ENCODE measurements at places on chromosomes 12 and 14. TPM values are rescaled to one million over a fixed set of nuclear protein-coding genes. Genes with fewer than 3 reads are reported as not detected.

DNA sequence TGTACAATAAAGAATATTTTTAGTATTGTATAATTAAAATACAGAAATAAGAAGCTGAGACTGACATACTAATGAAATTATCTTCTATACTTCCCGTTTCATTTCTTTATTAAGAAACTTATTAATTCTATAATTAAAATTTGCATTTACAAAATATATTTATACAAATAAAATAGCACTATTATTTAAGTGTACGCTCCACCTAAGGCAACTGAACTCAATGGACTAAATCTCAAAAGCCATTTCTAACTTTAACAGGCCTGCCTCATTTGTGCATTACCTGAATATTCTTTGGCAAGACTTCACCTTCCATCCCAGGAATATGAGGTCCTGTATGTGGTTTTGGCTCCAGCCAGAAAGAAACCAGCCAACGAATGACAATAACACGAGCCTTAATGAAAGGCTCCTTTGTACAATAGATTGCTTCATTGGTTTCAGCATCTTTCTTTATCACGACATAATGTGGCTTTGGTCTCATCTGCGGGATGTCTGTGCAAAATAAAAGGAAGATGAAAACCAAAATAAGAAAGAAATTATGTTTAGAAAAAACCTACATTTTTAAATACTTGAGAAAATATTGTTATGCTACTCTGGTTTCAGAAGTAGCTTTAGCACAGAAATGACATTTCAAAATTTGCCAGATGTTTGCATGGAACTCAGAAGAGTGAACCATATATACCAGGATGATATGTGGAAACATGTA, 58.7 kb downstream of the RALGAPA1 start:
- no peak for DNase-seq

GRCh38 chr14:51019089-51019488, 74.8 kb upstream of the PYGL start:
- no peak for DNase-seq

DNA sequence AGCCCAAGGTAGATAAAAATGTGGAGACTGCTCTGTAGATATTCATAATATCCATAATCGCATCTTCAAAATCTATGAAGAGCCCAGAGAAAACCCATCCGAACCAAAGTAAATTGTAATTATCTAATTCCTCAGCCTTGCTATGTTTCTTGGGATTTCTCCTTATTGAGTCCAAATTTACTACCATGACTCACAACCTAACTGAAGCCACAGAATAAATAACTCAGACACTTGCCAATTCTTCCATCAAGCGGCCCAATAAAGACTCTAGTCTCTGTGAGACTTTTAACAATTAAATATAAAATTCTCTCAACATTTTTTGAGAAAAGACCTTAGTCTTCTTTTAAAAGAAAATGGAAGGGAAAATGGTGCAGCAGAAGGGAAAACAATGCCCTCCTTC, 409.8 kb downstream of the DAD1 start:
- no peak for DNase-seq

- no peak for DNase-seq
Measured at GRCh38 chr12:23525450-23526072, 423.9 kb downstream of the SOX5 start.

DNA sequence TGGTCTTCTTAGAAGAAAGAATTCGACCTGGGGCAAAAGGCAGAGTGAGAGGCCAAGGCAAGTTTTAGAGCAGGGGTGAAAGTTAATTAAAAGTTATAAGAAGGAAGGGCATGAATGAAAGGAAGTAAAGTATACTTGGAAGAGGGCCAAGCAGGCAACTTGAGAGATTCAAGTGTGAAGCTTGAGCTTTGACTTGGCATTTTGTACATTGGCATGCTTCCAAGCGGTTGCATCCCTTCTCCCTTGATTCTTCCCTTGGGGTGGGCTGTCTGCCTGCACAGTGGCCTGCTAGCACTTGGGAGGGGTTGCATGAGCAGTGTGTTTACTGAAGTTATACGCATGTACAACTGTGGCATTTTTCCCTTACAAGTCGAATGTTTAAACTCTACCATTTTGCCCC, 74.8 kb upstream of the MGAT4C start:
- no peak for DNase-seq

DNA sequence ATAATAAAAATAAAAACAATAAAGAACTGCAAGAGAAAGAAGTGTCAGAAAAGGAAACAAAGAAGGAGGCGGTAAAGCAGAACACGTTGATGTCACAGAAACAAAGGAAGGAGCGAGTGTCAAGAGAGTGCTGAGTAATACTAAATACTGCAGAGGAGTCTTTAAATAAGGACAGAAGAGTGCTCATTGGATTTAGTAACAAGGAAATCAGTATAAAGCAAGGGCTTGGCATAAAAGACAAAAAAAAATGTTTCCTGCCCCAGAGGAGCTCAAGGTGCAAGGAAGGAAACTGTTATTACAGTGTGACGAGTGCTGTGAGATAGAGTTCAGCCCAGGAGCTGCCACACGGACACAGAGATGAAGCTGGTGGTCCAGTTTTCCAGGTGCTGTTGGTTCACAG, 8.4 kb upstream of the TUBA1A start:
- no peak for DNase-seq

DNA sequence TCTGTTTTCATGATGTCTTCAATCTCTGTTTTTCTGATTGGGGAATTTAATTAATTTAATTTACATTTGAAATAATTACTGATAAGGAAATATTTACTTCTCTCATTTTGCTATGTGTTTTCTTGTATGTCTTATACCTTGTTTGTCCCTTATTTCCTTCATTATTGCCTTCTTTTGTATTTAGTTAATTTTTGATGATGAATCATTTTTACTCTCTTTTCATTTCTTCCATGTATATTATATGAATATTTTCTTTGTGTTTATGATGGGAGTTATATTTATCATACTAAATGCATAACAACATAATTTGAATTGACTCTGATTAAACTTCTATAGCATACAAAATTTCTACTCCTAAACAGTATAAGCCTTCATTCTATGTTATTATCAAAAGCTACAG, 309.6 kb downstream of the LRFN5 start:
- no peak for DNase-seq

DNA sequence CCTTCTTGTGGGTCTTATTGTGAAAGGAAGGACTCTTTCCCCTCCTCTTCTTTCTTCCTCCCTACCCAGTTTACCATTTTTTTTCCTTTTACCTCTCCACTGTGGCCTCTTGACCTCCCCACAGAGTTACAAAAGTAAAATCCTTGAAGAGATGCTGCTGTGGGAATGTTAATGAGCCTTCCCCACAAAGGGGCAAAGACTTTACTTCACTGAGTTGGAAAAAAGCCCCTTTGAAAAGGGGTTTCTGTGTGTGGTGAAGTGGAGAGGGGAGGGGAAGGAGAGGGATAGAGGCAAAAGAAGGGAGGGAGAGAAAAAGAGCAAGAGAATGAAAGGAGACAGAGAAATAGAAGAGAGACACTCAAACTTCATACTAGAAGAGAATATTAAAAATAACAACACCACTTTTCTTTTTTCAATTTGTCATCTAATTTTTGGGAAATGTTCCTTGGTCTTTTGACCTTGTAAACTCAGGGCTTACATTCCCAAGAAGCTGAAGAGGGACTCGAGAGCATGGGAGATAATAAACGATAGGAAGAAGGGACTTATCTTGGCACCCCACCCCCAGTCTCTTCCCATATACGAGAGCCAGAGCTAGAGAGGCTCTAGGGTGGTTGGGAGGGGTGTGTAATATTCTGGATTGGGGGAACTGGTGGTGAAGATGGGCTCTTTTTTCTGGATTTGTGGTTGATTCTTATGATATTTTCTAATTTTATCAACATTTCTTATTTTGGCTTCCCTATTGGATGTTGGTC, 13.2 kb upstream of the SALL2 start:
- DNase-seq = no peak

DNA sequence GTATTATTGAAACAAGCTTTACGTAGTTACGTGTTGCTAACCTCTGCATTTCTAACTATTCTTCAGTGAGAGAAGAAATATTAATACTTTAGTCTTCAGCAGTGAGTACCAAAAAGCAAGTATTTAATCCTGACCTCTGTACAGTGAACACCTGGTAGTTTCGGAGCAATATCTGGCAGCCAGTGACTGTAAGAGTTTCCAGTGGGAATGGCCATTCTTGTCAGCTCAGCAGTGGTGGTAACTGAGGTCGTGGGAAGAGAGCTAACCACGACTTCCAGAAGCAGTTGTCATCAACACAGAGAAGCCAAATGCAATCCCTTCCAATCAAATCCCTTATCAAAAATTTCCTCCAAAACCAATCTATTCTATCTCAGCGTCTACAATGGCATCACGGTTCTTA, 1500.2 kb upstream of the FLRT2 start:
- no peak for DNase-seq

DNA sequence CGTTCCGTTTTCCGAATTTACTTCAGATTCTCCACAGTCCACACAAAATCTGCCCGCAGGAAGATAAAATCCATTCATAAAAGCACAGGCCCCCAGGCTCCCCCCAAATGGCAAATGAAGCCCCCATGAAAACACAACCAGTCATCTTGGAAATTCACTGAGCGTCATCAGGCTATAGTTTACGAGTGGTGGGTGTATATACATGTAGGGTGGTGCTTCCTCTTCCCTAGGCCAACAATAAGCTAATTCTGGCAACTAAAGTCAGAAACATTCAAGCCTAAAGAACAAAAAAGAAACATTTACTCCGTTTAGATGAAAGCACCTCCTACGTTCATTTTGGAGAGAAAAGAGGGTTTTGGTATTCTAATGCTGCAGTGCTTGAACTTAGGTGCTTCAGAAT, 5.8 kb downstream of the GPR68 start:
- DNase-seq = no peak

DNA sequence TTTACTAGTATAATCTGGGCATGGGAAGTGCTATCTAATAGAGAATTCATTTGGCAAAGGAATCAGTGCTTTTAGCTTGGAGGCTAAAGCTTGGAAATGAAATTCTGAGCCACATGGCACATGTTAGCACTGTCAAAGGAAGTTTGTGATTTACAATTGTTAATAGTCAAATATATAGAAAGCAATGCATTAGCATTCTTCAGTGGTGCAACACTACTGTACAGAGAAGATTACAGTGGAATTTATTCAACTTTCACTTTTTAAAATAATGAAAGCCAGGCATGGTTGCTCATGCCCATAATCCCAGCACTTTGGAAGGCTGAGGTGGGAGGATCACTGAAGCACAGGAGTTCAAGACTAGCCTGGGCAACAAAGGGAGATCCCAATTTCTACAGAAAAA, 45.9 kb downstream of the PAX9 start:
- DNase-seq = no peak

DNA sequence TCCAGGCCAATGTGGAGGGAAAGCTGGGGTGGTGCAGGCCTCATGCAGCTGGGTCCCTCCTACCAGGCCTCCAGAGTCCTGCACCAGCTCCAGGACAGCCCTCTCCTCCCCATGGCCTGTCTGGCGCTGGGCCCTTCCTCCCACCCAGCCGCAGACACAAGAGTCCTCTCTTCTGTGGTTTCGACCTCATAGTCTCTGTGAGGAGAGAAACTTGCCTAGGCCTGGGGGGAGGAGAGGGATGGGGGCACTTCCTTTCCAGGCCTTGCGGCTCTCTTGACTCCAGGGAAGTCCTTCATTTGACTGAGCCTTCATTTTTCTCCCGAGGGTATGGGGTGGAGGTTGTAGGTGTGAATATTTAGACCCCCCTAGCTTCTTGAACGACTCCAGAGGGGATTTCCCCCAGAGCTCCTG, 2.3 kb downstream of the MMP14 start:
- DNase-seq = peak; percentile 26

DNA sequence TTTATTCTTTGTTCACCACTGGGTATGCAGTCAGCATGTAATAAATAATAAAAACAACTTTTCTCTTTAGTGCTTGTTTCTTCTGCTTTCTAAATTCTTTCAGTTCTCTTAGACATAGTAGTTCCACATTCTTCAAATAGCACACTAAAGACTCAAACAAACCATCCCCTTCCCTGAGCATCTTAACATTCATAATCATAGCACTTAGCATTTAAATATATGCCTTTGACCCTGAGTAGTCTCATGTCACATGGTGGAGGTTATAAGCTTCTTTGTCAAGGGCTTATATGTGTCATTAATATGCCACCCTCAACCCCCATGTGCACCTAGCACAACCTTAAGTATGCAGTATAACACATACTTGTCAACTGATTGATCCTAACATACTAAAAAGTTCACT, 212.7 kb downstream of the PHLDA1 start:
- DNase-seq = no peak

- DNase-seq = no peak
Measured at GRCh38 chr12:28611449-28611848, 421.2 kb downstream of the CCDC91 start.

DNA sequence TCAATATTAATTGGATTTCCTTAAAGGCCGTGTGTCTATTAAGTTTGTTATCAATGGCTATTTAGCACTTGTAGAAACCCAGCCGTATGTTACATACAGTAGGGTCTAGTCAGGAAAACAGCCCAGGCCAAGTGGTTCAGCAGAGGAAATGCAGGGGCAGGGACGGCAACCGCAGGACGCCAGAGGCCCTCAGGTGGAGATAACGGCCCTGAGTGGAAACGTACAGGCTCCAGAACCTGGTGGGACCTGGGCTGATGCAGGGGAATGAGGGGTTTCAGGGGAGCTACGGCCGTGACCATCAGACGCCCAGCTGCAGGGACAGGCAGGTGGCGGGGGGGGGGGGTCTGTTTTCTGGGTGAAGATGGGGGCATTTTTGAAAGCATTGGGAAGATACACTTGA, 3.7 kb upstream of the ANKLE2 start:
- DNase-seq = no peak

DNA sequence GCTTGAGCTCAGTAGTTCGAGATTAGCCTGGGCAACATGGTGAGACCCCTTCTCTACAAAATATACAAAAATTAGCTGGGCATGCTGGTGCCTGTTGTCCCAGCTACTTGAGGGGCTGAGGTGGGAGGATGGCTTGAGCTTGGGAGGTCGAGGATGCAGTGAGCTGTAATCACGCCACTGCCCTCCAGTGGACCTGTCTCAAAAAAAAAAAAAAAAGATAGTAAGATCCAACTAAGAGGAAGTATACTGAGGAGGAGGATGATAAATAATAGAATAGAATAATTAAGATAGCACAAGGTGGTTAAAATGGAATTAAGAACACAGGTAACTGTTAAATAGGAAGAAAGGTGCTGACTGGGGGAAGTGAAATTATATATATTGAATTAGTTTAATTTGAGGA, 37.0 kb upstream of the BAZ1A start:
- DNase-seq = no peak

- peak; percentile 73 for DNase-seq
Measured at GRCh38 chr12:132904718-132905328, 17.4 kb upstream of the CHFR start.

DNA sequence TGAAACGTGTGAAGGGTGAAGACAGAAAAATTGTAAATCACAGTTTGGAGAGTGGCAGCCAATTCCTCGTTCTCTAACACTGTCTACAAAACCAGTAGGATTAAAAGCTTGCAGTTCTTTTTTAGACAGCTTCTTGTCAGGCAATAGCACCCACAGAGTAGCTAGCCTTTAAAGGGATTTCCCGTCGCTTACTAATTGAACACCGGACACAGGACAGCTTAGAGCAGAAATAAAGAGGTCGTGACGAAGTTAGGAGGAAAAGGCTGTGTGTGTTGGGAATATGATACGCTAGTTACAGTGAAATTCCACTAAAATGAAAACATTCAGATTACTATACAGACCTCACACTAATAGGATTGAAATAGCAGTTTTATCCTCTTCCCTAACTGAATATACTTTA, 149.1 kb upstream of the FLRT2 start:
- DNase-seq = no peak

GRCh38 chr14:91245029-91245428, 525 bp upstream of the GPR68 start:
- DNase-seq = no peak

KRT2 gene
- polyA plus RNA-seq = not detected

MSI1 gene
- 16.4 TPM for polyA plus RNA-seq

SYNE3 gene
- 4.8 TPM for polyA plus RNA-seq

CLEC9A gene
- 1.9 TPM for polyA plus RNA-seq

SOX5 gene
- 32.7 TPM for polyA plus RNA-seq

BMP4 gene
- polyA plus RNA-seq = 97.7 TPM

REM2 gene
- 0.98 TPM for polyA plus RNA-seq

Measured in left lung (tissue), 14 donors.